ENCODE measurements at places on chromosomes 4 and X.

- no peak for DNase-seq
Measured at GRCh38 chrX:97234471-97235081, 350.9 kb downstream of the RPA4 start.

DNA sequence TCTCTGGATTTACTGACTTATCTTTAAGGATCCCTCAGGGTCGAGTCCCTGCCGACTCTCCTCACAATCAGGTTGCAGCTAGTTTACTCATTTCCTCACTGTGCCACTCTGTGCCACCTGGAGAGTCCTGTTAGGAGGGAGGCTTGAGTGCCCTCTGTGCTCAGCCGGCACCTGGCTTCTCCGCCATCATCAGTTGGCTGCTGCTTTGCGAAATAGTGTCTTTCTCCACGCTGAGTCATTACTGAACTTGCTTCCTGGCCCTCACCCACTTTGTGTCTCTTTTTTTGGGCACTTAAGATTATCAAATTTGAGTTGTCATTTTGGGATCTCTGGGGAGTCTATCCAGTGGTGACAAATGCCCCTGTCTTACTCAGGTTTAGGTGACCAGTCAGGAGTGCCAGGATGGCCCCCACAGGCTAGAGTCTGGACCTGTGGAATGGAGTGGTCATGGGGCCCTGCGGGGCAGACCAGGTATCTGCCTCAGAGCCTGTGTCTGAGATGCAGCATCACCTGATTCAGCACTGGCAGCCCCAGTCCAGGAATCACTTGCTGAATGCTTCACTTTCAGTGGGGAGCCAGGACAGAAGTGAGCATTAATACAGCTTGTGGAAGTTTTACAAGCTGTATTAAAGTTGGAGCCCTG, 37.7 kb downstream of the JADE1 start:
- no peak for DNase-seq

DNA sequence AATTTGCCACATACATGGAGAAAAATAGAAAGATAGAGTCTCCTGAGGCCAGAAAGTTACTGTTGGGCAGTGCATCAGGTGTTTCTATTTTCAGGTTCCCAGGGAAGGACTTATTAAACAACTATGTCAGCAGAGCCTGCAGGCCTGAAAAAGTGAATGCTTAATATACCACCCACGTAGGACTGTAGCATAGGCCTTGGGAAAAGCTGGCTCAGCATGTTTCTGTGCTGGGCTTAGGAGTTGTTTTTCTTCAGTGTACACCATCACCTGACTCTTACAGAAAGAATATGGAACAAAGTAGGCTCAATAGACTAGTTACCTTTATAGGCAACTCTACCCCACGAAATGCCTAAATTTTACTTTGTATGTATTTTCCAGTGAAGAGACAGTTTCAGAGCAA, 1385.9 kb downstream of the FAM133A start:
- no peak for DNase-seq

DNA sequence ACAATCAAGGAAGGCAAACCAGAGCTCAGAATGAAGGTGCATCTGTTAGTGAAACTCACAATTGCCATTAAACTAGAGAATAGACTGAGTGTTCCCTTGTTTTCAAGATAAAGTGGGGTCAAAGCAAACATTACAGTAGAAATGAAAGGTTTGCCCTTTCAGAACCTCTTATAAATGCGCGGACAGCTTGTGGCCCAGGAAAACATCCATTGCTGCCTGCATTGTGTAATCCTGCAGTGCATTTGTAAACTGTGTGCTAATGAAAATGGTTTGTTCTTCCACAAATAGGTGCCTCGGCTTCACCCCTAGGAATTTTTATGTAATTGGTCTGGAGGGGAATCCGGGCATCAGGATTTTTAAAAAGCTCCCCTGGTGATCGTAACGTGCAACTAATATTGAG, 62.8 kb downstream of the SNX25 start:
- DNase-seq, result no peak

- DNase-seq, result no peak
Measured at GRCh38 chrX:137172317-137172948, 138.6 kb upstream of the GPR101 start.

DNA sequence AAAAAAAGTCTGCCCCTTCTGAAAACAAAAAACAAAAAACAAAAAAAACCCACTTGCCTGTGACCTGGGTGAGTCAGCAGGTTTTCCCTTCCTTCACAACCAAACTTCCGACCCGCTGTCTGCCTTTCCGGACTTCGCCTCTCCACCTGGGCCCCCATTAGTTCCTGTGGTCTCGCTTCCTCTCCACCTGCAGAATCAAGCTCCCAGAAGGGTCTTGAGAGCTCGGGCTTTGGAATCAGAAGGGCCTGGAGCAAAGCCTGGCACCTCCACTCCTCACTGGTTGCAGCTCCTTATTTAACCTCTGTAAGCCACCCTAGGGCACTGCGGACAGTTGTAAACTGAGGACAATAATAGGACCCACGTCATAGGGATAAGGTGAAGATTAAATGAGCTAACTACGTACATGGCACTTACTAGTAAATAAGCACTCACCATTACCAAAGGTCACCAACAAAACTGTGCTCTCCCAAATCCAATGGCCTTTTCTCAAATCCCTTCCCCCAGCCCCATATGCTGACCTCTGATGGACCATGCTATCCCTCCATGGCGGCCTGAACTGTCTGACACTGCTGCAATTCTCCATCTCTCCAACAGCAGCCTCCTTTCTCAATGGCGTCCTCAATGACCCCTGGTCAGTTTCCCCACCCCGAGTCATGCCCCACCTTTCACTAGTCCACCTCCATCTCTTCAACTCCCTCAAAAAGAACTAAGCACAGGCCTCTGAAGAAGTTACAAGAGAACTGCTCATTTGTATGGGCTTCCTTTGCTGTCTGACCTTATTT, 64.2 kb downstream of the IRF2 start:
- DNase-seq, result no peak

DNA sequence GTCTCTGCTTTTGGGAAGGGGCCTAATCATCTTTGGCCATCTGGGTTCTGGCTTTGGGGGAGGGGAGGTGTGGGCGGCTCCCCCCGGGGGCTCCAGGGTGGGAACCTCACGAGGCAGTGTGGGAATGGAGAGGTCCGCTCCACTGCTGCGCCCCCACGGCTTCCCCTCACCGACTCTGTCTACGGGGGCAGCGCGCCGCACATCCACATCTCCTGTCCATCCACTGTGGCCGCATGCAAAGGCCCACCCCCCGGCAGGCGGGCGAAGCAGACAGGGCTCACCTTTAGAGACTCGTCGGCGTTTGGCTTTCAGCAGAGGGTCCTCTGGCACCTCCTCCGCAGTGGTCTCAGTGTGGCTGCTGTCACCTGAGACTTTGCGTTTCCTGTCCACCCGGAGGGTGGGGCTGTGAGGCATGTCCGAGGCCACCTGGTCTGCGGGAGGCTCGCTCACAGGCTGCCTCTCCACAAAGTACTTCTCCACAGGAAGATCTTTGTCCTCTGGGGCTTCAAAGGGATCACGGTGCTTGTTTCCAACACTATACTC, 33.6 kb downstream of the BCOR start:
- no peak for DNase-seq

GRCh38 chr4:77153006-77153405, 4.0 kb upstream of the CCNG2 start:
- DNase-seq, result no peak

- DNase-seq, result no peak
Measured at GRCh38 chr4:26204911-26205370, 115.9 kb upstream of the RBPJ start.

Measured in T-helper 1 cell (primary cell).